Thyroid gland (tissue), 4 donors: ENCODE measurements at places on chromosomes 13 and 19.
A peak's percentile ranks its signal among the peaks of the same experiment; 100 is the strongest.

DNA sequence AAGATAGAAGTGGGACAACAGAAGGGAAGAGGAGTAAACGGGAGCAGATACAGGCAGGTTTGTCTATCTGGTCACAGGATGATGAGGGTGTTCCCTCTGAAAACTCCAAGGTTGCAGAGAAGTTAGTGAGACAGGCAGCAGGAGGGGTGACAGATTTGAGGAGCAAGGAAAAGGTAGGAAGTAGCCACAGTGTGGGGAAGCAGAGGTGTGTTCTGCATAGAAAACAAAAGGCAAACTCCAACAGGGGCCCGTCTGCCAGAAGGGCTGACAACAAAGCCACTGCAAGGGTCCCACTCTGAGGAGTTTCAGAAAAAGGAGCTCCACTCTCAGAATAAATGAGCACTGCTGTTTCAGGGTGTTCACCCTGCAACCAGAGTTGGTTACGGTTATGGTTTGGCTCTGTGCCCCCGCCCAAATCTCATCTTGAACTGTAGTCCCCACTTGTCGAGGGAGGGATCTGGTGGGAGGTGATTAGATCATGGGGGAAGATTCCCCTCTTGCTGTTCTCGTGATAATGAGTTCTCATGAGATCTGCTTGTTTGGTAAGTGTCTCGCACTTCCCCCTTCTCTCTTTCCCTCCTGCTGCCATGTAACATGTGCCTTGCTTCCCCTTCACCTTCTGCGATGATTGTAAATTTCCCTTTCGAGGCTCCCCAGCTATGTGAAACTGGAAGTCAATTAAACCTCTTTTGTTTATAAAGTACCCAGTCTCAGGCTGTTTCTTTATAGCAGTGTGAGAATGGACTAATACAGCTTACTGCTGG, 32.1 kb downstream of the SMAD9 start:
- H3K27ac ChIP-seq, result peak overlapping the region; percentile 24
- H3K4me3 ChIP-seq, result no peak overlapping the region
- H3K36me3 ChIP-seq, result no peaks in the 10 kb centered on the region
- peaks cover 78% of the 10 kb centered on the region for H3K4me1 ChIP-seq

DNA sequence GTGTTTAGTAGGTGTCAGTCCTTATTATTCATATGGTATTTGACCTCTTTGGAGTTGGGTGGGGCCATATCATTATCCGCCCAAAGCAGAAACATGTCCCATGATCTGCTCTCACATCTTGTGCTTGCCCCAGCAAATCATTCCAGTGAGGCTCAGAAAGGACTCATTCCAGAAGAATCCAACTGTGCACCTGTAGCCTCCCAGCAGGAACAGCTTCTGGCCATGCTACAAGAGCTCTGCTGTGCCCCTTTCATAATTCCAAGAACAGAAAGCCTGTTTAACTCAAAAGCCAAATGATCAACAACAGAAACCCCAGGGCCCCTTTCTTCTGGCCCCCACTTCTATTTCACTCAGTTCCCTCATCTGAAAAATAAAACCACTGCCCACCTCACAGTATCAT, 673.1 kb downstream of the DIAPH3 start:
- DNase-seq, result no peak
- H3K27me3 ChIP-seq, result no peaks in the 10 kb centered on the region
- H3K4me3 ChIP-seq, result no peak overlapping the region
- no peaks in the 10 kb centered on the region for H3K36me3 ChIP-seq

DNA sequence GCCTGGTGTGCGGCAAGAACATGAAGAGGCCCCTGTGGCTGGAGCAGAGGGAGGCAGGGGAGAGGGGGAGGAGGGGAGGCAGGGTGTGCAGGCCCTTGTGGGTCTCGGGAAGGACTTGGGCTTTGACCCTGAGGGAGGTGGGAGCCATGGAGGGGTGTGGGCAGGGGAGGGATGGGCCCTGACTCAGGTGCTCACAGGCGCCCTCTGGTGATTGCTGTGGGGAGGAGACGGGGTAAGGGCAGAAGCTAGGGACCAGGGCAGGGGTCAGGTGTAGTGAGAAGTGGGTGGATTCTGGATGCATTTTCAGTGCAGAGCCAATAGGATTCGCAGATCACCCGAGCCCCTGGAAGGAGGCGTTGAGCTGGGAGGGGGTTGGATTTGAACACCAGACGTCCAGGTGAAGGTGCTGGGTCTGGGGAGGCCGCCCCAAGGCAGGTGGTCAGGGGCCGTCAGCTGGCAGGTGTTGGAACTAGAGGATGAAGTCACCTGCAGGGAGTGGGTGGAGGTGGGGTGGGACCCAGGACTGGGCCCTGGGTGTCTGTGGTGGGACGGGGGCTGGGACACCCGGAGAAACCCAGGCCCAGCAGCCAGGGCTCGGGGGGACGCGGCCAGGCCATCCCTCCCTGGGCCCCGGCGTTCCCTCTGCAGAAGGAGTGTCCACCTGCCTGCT, 185.4 kb downstream of the KDM4B start:
- no peaks in the 10 kb centered on the region for H3K4me1 ChIP-seq
- peaks cover 18% of the 10 kb centered on the region for H3K36me3 ChIP-seq
- no peak overlapping the region for H3K4me3 ChIP-seq
- DNase-seq, result no peak

DNA sequence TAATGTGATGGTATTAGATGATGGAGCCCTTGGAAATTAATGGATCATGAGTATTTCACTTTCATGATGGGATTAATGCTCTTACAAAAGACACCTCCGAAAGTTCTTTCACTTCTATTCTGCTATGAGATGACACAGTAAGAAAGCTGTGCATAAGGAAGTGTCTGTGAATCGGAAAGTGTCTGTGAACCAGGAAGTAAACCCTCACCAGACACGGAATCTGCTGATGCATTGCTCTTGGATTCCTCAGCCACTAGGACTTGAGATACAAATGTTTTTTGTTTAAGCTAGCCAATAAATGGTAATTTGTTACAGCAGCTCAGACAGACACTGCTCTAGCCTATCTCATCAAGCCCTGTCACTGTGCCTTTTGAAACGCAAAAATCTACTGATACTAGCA, 440.4 kb upstream of the PRR20A start:
- no peaks in the 10 kb centered on the region for H3K4me1 ChIP-seq
- H3K4me3 ChIP-seq, result no peak overlapping the region
- no peaks in the 10 kb centered on the region for H3K27me3 ChIP-seq
- DNase-seq, result no peak
- H3K27ac ChIP-seq, result no peak overlapping the region

DNA sequence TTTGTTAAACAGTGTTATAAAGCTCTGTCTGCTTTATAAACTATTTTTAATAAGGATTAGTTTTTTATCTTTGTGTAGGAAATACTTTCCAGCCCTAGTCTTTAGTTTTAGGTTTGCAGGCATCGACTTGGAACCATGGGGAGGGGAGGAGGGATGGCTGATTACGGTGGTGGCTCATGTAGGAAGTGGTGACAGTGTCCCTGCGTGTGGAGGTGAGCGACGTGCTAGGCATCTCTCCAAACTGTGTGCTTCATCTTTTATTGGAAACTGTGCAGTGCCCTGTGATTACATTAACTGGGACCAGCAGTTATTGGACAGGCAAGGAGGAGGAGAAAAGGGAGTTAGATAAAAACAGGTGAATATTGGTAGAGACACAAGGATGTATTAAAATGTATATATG, 203.8 kb downstream of the ATP8A2 start:
- no peak overlapping the region for H3K4me3 ChIP-seq
- no peak for DNase-seq
- H3K36me3 ChIP-seq, result no peaks in the 10 kb centered on the region

DNA sequence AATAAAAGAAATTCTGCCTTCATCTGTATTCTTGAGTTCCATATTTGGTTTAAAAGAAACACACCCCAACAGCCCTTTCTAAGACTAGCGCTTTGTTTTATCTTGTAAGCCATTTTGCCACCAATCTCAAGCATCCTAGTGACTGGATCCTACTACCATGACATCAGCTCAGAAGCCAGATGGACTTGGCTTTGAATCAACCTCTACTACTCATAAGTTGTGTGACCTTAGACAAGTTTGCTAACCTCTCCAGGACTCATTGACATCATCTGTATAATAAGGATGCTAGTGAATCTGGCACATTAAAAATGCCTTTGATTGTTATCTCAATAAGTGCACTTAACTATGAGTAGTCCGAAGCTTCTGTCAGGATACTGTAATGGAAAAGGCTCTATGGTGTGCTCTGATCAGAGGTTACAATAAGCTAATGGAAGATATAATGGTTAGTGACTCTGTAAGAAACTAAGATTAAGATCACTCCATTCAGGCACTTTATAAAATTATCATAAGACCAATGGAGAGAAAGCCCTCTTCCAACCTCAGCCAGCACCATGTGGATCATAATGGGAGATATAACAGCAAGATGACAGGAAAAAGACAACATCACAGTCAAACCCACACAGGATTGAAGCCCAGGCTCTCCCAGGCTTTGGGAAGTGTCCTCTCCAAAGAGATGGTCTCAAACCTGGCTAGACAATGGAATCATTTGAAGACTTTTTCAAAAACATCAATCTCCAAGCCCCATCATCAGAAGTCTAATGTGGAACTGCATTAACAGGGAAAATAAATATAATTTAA, 180.6 kb upstream of the MIR17HG start:
- no peaks in the 10 kb centered on the region for H3K27me3 ChIP-seq
- DNase-seq, result no peak
- no peak overlapping the region for H3K27ac ChIP-seq
- no peak overlapping the region for H3K4me3 ChIP-seq
